Lung (tissue), 17 donors: ENCODE measurements at places on chromosomes 6 and 20.

DNA sequence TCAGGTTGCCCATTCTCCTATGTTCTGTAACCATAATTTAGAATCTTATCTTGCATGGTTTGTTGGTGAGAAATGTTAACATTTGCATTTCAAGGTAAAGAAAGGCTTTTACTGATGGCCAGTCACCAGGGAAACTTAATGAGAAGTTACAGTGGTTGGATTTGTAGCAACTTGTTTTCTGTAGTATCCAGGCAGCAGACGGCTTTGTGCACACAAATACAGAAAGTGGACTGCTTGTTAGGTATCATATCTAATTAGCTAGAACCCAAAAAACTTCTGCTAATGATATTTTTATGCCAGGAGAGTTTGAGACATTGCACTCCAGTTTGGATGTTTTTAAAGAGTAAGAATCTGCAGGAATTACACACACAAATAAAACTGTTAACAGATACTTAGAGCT lies 578.0 kb downstream of the DOK5 start:
- DNase-seq = no peak

GRCh38 chr20:38671186-38671585 lies 53.1 kb upstream of the SLC32A1 start:
- DNase-seq = no peak

- DNase-seq = peak; percentile 57
Measured at GRCh38 chr20:60063048-60063451, 104.8 kb downstream of the CDH26 start.

DNA sequence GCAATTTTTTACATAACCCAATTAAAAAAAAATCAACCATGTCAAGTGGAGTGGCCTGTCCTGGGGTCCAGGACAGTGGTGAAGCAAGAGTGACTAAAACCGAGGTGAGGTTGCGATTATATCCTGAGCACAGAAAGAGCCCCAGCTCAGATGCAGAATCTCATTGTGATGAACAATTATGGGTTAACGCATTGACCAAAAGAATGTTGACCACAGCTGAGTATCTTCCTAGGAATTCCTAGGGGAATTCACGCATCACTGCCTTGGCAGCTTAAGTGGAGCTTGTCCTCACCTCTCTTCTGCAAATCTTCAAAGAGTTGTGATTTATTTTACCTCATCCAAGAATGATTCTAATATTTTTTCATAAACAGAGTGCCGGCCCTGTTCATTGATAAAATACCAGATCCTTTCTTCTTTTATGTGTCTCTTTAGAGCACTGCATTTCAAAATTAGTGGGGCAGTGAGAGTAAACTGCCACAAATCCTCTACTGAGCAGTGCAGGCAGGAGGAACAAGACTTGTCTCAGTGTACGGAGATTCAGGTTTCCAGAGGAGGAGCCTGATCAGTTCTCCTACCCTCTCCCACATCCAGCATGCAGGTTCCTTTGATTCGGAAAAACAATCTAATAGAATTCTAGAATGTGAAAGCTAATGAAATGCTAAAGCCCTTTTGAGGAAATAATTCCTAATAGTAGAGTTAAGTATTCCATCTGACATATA lies 60.1 kb upstream of the ZNF184 start:
- no peak for DNase-seq

- no peak for DNase-seq
Measured at GRCh38 chr20:8367689-8368088, 235.6 kb downstream of the PLCB1 start.

GRCh38 chr20:36308986-36309385 lies 2.8 kb downstream of the DLGAP4 start:
- no peak for DNase-seq

- no peak for DNase-seq
Measured at GRCh38 chr6:42120895-42121865, 21.2 kb downstream of the C6orf132 start.

GRCh38 chr20:19392344-19393130 lies 180.1 kb downstream of the SLC24A3 start:
- DNase-seq = no peak

GRCh38 chr20:719068-719467 lies 43.5 kb upstream of the SCRT2 start:
- DNase-seq = no peak

GRCh38 chr20:8849990-8850389 lies 218.9 kb upstream of the PLCB4 start:
- no peak for DNase-seq

- DNase-seq = no peak
Measured at GRCh38 chr6:161522276-161522675, 248.4 kb upstream of the AGPAT4 start.

DNA sequence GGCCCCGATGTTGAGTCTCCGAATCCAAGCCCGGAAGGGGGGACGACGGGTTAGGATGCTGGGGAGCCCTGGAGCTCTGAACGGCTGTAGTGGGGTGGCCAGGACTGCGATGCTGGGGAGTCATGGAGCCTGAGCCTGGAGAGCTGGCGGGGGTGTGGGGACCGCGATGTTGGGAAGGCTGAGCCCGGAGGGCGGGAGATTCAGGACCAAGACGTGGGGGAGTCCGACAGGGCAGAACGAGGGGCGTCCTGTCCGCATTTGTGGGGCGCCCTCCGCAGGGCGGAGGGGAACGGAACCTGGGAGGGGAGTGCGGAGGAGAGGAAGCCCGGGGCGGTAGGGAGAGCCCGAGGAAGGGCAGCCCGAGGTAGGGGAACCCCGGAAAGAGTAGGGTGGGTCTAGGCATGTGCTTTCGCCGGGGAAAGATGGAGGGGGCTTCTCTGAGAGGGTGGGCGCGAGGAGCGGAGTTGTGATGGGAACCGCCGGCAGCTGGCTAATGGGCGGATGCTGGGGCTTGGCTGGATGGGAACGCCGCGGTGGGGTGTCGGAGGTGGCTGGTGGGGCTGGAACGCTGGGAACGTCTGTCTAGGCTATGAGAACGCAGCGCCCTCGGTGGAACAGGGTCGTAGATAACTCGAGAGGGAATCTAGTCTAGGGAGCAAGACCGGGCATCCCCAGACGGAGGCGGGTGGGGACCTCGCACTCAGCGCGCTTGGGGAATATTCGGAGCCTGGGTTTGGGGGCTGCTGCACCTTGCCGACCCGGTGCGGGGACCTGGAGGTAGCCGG lies 684 bp downstream of the PAQR8 start:
- peak; percentile 34 for DNase-seq

DNA sequence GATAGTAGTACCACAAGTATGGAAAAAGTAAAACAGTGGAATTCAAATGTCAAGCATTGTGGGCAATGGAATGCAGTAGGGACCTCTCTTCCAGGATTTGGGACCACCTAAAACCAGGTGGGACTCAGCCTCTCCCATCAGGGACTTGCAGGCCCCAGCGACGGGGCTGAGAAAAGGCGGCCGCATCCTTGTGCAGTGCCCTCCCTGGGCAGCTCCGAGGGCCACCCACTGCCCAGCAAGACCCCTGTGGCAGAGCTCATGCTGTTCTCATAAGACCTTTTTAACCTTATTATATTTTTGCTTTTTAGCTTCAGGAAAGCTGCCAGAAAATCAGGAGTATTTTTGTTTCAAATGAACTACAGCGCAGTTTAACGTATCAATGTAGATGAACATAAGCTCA lies 142.6 kb upstream of the RPS6KA2 start:
- no peak for DNase-seq

DNA sequence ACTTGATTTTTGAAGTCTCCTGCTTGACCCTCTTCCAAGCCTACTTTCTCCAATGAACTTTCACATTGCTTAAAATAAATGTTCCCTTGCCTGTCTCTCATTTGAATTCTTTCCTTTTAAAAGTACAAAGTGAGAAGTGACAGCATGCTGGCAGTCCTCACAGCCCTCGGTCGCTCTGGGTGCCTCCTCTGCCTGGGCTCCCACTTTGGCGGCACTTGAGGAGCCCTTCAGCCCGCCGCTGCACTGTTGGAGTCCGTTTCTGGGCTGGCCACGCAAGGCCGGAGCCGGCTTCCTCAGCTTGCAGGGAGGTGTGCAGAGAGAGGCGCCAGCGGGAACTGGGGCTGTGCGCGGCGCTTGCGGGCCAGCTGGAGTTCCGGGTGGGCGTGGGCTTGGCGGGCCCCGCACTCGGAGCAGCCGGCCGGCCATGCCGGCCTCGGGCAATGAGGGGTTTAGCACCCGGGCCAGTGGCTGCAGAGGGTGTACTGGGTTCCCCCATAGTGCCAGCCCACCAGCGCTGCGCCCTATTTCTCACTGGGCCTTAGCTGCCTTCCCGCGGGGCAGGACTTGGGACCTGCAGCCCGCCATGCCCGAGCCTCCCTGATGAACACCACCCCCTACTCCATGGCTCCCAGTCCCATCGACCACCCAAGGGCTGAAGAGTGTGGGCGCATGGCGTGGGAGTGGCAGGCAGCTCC lies 31.9 kb downstream of the SERPINB6 start:
- DNase-seq = no peak

GRCh38 chr6:42418724-42419123 lies 33.0 kb downstream of the TRERF1 start:
- DNase-seq = no peak

DNA sequence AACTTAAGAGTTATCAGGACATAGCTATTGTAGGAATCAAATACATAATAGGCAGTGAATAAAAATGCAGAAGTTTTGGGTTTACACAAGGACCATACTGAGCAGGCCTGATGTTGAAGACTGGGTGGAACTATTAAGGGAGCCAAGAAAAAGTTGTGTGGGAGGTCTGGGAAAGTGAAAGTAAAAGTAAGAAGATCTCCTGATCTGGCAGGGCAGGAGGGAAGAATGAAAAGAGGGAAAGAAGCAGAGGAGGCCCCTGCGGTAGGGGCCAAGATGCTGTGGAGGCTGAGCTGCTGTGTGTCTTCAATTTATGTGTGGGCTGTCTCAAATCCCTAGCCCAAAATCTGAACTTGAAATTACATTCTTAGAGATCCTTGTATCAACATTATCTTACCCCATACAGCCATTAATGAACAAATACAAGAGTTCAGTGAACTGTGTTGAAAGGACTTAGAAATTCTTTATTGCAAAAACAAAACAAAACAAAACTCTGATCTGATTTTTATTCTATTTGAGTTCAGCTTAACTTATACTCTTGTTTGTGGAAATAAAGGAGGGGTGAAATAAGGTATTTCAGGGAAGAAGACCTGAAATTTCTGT lies 1183.8 kb downstream of the HACE1 start:
- DNase-seq = no peak

GRCh38 chr20:9139106-9139833 lies 70.4 kb downstream of the PLCB4 start:
- no peak for DNase-seq

DNA sequence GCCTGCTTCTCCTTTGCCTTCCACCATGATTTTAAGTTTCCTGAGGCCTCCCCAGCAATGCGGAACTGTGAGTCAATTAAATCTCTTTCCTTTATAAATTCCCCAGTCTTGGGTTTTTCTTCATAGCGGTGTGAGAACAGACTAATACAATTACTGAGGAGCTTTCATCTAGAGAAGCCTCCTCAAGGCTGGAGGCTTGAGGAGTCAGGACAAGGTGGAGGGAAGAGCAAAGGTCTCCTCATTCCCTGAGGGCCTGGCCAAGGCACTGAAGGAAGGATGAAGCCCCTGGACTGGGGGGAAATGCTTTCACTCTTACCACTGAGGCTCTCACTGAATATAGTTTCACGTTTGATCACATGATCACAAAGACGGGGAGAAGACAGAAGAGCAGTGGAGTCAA lies 118.2 kb downstream of the MAN1A1 start:
- DNase-seq = no peak

- no peak for DNase-seq
Measured at GRCh38 chr6:125554456-125554855, 195.0 kb upstream of the HEY2 start.

DNA sequence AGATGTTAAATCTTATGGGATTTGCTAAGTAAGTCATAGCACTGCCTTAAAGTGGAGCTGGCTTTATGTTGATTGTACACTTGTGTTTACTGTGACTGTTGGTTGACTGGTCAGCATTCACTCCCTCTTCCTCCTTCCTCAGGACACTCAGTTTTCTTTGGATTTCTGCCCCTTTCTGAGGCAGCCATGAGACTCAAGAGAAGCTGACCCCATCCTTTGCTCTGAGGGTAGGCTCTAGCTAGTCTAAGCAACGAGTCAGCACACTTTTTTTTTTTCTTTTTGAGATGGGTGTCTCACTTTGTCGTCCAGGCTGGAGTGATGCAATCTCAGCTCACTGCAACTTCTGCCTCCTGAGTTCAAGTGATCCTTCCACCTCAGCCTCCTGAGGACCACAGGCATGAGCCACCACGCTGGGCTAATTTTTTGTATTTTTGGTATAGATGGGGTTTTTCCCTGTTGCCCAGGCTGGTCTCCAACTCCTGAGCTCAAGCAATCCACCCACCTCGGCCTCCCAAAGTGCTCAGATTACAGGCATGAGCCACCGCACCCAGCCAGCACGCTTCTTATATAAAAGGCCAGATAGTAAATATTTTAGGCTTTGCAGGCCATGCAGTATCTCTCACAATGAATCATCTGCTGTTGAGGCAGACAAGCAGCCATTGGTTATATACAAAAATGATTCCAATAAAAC lies 191.4 kb downstream of the NFATC2 start:
- no peak for DNase-seq

- no peak for DNase-seq
Measured at GRCh38 chr20:15814911-15815310, 758.3 kb downstream of the KIF16B start.

DNA sequence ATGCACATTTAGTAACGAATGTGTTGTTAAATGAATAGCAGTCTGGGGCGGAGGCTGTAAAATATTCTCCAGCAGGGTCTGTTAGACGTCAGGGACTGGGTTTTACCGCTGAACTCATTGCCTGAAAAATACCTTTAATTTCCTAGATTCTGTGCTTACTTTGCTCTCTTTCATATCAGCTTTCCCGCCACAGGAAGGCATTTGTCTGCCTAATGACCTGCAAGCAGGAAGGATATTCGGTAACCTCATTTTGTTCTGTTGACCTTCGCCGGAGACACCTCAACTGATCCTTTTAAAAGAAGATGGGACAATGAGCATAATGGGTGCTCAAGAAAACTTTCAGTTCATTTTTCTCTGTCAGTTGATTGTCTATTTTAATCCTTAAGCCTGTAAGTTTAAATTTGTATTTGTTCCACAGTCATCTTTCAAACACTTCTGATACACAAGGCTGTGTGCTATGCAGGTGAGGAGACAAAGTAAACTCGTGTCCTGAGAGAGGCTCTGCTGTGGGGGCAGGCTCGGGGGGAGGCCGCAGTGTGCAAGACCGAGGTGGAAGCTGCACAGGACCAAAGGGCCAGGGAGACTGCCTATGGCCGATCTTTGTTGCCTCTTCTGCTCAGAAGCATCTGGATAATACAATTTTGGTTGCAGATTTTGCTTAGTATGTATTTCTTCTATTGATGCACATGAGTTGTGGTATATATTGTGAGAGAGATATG lies 27.4 kb upstream of the SIM1 start:
- no peak for DNase-seq

- no peak for DNase-seq
Measured at GRCh38 chr6:7086488-7086887, 21.3 kb upstream of the RREB1 start.

DNA sequence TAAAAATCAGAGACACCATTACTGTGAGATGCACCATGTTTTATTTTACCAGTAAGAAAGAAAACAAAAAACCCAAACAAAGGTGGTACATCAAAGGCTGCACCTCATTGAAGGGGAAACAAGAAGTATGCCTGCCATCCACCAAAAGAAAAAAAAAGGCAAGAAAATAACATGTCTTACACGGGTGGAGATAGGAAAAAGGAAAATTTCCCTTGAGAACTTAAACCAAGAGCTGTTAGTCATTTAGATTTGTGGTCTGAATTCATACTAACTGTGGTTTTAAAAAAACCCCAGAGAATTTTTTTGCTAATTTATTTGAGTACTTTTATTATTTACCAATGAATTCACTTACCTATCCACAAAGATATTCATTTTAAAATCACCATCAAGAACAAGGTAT lies 144.0 kb downstream of the LRRC1 start:
- no peak for DNase-seq
